ENCODE measurements at places on chromosomes 1 and 21.

DNA sequence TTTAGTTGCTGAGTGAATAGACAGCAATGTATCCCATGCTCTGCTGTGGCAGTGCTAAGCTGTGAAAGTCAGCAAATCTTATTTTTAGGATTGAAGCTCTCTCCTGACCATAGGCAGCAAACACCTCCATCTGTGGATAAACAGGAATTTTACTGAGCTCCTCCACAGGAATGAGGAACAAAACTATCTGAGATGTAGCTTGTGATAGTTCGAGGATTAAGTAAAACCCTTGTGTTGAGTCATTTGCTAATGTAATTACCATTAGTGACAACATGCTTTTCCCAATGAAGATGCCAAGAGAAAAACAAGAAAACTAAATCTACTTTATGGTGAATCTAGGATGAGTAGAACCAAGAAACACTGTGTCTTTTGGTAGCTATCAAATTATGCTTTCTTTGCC is 122.7 kb downstream of the CLEC20A start:
- DNase-seq = no peak

DNA sequence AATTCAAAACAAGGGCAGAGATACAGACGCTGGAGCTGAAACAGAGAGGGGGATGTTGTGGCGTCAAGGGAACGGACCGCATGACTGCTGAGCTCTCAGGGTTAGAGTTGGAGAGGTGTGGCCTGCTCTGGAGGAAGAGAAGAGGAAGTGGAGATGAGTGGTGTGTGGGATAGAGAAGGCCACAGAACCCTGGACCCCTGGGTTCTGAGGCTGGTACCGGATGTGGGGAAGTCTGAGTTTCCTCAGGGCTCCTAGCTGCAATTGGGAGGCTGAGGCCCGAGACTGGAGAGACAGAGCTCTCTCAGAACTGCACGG is 1.8 kb downstream of the BCAN start:
- DNase-seq = no peak

DNA sequence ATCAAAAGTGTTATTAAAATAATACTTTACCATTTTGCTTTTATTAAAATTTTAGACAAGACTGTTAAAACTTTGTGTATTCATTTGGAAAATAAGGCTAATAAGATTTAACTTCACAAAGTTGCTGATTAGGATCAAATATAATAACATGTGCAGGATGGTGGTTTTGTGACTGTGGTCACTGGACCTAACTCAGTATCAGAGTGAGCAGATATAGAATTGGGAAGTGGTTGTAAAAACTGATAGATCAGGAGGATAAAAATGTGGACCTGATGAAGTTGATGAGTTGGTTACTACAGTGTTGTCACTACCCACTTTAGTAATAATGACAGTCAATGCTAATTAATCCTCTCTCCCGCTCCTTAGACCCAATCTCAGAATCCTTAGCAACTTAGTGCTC is 186.4 kb downstream of the AKT3 start:
- no peak for DNase-seq

DNA sequence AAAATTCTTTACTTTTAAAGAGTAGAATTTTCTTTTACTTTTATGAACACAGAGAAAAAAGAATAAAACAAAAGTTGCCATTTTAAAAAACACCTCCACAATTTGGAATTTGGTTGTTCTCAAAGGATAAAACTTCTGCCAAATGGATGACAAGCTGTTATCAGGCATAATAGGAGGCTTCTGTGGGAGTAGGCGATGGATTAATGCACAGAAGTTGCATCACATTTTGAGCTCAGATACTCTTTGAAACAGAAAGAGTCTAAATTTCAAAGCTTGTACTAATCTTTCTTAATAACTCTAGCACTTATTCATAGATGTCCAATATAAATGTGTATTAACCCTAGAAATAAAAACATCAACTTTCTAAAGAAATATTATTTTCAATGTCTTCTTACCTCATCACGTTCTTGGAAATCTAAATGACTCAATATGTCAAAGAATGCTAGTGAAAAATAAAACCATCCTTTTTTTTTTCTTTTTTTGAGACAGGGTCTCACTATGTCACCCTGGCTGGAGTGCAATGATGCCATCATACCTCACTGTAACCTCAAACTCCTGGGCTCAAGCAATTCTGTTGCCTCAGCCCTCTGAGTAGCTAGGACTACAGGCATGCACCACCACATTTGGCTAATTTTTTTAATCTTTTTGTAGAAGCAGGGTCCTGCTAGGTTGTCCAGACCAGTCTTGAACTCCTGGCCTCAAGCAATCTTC is 112.8 kb upstream of the USP25 start:
- peak; percentile 48 for DNase-seq

DNA sequence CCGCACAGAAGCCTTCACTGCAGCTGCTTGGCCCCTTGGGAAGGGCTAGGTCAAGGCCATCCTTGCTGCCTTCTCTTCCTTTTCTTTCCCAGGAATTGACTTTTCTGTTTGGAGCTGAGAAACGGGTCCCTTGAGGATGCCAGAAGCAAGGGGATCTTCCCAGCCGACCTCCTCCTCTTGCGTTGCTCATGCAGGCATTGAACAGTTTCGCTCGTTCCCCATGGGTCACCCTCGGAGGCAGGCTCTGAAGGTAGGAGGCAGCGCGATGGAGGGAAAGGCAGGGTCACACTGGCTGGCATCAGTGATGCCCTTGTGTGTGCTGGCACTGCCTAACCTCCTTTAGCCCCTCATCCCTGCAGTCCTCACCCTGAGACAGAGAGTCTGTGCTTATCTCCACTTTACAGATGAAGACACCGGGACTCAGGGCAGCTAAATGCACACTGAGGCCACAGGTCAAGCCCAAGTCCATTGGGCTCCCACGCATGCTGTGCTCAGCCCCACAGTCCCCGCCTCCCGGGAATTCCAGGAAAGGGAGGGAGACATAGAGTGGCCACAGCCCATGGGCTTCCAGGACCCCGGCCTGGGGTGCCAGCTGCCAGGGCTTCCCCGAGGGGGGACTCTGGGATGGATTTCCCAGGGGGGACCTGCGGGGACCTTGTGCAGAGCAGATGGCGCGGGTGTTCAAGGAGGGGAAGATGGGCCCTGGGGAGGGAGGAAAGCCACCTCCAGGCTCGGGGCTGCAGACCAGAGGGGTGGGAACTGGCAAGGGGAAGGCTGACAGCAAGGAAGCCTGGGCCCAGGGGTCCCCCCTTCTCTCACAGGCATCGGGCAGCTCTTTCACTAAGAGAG is 90.2 kb downstream of the SPSB1 start:
- DNase-seq = no peak

GRCh38 chr21:31416465-31416864 is 72.4 kb upstream of the TIAM1 start:
- DNase-seq = peak; percentile 42

- DNase-seq = no peak
Observed at GRCh38 chr21:44706706-44707581, 4.4 kb downstream of the TSPEAR start.

- DNase-seq = no peak
Observed at GRCh38 chr1:243301059-243301458, 45.2 kb downstream of the SDCCAG8 start.

GRCh38 chr21:39714331-39714730 is 30.7 kb upstream of the IGSF5 start:
- no peak for DNase-seq

DNA sequence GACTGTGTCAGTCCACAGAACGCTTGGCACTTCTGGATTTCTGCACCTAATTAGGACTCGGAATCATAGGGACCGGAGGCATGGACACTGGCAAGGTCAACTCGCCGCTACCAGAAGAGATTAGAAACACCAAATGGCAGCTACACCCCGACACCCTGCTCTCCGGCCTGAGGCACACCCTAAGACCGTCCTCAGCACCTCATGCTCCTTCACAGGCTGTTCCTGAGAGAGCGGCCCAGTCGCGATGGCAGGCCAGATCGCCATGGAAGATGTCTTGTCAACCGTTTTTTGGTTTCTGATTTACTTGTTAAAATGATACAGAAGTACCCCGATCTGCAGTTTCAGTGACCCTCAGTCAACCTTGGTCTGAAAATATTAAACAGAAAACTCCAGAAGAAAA is 46.8 kb downstream of the NPHP4 start:
- DNase-seq = no peak

DNA sequence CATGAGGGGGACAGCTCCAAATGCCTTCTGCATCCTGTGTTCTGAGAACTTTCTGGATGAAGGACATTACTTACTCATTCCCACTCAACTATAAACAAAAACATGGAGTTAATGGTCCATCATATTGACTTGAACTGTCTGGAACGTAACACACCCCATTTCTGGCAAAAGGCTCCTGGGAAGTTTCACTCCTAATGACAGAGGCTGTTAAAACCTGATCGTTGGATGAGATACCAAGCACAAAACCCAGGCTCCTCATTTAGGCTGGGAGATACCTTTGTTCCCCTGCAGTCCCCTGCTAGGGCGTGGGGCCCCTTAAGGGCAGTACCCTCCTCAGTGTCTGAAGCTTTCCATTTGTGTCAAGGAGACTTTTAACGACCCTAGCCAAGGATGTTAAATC is 78.9 kb downstream of the RHOU start:
- DNase-seq = no peak

DNA sequence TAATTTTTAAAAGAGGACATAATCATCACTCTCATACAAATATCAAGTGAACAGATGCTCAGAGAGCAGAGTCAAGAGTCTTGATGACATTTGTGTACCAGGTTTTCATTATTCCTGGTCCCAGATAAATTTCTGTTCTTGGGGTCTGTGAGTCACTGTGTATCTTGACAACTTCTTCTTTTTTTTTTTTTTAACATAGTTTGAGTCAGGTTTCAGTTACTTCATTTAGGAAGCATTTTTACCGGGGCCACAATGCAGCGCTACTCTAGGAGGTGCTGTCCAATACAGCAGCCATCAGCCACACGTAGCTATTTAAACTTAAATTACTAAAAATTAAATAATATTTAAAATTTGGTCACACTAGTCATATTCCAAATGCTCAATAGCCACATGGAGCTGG is 188.1 kb upstream of the SAMSN1 start:
- no peak for DNase-seq

GRCh38 chr1:1117469-1117831 is 1.6 kb upstream of the C1orf159 start:
- DNase-seq = no peak

- DNase-seq = no peak
Observed at GRCh38 chr1:232596666-232597303, 33.1 kb downstream of the SIPA1L2 start.

- DNase-seq = no peak
Observed at GRCh38 chr1:85615586-85616363, 35.2 kb downstream of the CCN1 start.

DNA sequence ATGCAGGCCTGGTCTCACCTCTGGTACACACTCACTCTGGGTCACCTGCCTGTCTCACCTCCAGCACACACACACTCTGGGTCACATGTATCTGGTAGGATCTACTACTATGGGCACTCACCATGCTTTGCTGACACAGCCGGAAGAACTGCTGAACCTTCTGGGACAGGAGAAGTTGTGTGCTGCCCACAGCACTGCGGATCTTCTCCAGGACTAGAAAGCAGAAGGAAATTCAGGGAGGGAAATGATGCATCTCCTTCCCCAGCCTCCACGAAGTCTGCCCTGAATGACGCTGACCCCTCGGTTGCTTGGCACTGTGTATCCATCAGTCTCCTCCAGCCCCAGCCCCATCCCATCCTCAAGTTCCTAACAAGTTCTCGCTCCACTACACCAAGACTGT is 7.9 kb upstream of the SMIM12 start:
- no peak for DNase-seq

DNA sequence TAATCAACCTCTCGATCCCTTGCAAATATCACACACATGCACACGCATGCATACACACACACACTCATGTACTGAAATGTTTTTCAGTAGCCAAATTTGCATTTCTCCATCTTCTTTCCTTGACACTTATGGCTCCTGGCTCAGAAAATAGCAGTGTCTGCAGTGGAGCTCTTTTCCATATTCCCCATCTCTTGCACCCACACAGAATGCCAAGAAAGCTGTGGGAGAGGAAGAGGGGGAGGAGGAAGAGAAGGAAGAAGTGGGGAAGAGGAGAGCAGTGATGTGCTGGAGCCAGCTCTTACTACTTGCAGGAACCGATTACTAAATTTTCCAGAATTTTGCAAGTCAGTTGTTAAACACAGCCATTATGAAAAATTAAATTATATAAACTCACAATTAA is 9.9 kb downstream of the OPTC start:
- no peak for DNase-seq

DNA sequence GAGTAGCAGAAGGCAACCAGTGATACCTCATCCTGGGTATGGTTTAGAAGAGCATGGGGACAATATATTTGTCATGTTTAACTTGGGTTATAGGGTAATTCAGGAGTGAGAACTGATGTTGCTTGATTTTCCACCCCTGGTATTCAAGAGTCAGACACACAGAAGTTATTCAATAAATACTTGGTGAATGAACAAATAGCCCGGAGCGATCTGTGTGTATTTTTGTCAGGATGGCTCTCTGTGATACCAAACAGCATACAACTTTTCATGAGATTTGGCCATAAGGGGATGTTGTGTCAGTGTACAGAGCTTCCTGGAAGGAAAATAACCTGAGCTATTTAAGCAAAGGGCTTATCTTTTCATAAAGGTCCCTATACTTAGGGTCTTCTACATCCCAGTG is 270.2 kb upstream of the C1orf87 start:
- no peak for DNase-seq

- DNase-seq = peak; percentile 87
Observed at GRCh38 chr1:41743366-41743765, 175.4 kb downstream of the HIVEP3 start.

GRCh38 chr1:93623436-93623835 is 58.2 kb downstream of the BCAR3 start:
- no peak for DNase-seq

- no peak for DNase-seq
Observed at GRCh38 chr1:180415985-180416633, 86.3 kb downstream of the ACBD6 start.

DNA sequence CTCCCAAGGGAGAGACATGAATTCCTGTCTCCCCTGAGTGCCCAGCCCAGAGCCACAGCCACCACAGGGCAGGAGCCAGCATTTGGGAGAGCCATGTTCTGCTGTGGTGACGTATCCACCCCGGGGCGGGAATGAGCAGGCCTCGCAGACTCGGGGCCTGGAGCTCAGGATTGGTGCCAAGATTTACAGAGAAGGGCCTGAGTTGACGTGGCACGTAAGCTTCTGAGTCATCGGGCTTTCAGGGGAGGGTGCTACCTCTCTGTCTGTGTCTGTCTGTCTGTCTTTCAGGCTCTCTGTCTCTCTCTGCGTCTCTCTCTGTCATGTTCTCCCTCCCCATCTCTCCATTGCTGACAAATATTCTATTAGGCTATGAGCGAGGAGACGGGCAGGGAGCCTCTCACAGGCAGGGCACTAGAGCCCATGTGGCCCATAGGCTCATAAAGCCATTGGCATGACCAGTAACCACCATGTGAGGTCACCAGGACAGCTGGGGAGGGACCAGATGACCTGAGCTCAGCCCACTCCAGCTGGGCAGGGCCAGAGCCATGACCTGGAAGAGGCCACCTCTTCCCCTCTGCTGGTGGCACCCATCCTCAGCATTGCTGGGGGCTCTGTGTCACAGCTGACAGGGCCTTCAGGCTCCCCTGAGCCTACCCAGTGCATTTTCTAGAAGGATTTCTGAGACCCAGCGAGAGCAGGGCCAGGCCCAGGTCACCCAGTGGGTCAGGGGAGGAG is 300.0 kb upstream of the VAMP3 start:
- DNase-seq = peak; percentile 97

- no peak for DNase-seq
Observed at GRCh38 chr1:68010090-68010489, 40.3 kb downstream of the DIRAS3 start.

- no peak for DNase-seq
Observed at GRCh38 chr1:4494558-4494957, 159.9 kb upstream of the AJAP1 start.

GRCh38 chr1:172425339-172425738 is 4.9 kb downstream of the C1orf105 start:
- DNase-seq = no peak

Measured in skeletal muscle cell (primary cell).